Stomach (tissue), 19 donors: ENCODE measurements at places on chromosomes 13 and 19. TPM values are rescaled to one million over a fixed set of nuclear protein-coding genes. Genes with fewer than 3 reads are reported as not detected.

Gene SAMD1
- 64.6 TPM for total RNA-seq

Gene PCDH8
- total RNA-seq, result not detected

Gene TIMM13
- total RNA-seq, result 24.8 TPM

Gene ZNF254
- total RNA-seq, result 17.4 TPM

DNA sequence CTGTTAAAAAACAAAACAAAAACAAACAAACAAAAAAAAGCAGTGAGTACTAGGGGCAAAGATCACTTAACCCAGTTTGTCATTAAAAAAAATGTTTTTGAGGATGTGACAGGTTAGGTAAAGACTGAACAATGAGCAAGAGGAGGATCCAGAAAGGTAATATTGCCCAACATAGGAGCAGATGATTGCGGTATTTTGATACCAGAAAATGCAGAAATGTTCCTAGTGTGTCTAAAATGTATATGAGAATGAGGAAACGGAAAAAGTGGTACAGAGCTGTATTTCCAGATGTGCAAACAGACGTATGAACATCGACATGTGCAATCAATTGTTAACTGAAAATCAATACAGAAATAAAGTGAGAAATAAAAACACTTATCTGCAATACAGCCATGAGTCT is 4.9 kb upstream of the LILRA4 start:
- H3K27me3 ChIP-seq, result no peaks in the 10 kb centered on the region
- H3K4me1 ChIP-seq, result no peaks in the 10 kb centered on the region
- H3K27ac ChIP-seq, result no peak overlapping the region
- H3K36me3 ChIP-seq, result no peaks in the 10 kb centered on the region
- H3K4me3 ChIP-seq, result no peak overlapping the region
- no peak for DNase-seq

DNA sequence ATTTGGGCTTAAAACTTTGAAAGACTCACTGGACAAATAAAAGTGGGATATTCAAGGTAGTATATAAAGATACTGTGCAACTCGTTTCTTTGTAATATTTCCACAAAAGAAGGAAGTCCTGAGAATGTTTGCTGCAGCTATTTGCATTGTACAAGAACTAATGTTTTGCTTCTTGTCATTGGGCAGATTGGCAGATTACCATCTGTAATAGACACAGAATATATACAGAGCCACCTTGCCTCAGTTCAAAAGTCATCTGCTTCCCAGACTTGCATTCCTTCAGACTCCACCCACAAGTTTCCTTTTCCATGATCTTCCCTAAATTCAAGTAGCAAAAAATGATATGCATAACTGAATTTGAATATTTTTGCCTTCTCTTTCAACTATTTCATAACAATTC is 145.1 kb downstream of the EFNB2 start:
- no peak for DNase-seq
- no peaks in the 10 kb centered on the region for H3K4me1 ChIP-seq
- no peaks in the 10 kb centered on the region for H3K36me3 ChIP-seq
- no peak overlapping the region for H3K4me3 ChIP-seq
- H3K27ac ChIP-seq, result no peak overlapping the region
- H3K27me3 ChIP-seq, result no peaks in the 10 kb centered on the region

DNA sequence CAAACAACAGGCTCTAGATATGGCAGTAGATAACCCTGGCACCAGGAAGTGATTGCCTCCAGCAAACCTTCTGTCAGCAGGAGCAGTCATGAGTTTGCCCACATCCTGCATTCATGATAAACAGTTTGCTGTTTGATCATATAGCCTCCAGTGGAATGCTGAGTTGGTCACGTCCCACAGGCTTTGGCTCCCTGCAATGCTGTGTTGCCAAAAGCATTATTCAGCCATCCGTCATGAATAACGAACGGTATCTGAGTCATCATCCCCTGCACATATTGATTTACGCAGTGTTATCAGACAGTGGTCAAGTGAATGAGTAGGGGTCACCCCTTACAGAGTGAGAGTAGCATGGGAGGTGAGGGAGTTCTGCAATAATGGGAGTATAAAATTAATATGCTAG is 21.9 kb upstream of the ZNF432 start:
- H3K27ac ChIP-seq, result no peak overlapping the region
- H3K4me1 ChIP-seq, result no peaks in the 10 kb centered on the region
- peaks cover 81% of the 10 kb centered on the region for H3K36me3 ChIP-seq
- no peak for DNase-seq
- H3K4me3 ChIP-seq, result no peak overlapping the region
